ENCODE measurements at places on chromosomes 5 and 9.

- no peak for DNase-seq
These were observed 309.6 kb downstream of the EPB41L4A start for GRCh38 chr5:112109331-112110007.

- no peak for DNase-seq
These were observed 20.9 kb downstream of the ZBED3 start for GRCh38 chr5:77066184-77066583.

DNA sequence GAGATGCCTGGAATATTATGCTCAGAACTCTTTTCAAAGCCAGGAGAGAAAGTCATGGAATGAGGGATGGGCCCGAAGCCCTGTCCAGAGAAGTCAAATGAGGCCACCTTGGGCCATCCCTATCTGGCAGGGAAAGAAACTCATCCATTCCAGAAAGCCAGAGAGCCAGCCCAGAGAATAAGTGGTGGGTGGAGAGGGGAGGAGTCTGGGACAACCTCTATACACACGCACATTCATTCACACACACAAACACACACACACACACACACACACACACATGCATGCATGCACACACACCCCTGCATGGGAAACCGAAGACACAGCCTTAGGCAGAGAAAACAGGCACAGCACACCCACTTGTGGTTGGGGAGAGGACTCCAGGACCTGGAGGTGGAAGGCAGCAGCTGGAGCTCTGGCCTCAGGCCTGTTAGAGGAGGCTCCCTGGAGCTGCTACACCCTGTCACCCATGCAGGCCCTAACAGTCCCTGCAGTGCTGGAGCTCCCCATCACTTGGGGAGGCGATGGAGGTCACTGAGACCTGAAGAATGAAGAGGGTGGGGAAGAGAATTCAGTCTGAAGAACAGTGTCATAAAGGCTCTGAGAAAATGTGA, 38.0 kb downstream of the TGFBI start:
- no peak for DNase-seq

DNA sequence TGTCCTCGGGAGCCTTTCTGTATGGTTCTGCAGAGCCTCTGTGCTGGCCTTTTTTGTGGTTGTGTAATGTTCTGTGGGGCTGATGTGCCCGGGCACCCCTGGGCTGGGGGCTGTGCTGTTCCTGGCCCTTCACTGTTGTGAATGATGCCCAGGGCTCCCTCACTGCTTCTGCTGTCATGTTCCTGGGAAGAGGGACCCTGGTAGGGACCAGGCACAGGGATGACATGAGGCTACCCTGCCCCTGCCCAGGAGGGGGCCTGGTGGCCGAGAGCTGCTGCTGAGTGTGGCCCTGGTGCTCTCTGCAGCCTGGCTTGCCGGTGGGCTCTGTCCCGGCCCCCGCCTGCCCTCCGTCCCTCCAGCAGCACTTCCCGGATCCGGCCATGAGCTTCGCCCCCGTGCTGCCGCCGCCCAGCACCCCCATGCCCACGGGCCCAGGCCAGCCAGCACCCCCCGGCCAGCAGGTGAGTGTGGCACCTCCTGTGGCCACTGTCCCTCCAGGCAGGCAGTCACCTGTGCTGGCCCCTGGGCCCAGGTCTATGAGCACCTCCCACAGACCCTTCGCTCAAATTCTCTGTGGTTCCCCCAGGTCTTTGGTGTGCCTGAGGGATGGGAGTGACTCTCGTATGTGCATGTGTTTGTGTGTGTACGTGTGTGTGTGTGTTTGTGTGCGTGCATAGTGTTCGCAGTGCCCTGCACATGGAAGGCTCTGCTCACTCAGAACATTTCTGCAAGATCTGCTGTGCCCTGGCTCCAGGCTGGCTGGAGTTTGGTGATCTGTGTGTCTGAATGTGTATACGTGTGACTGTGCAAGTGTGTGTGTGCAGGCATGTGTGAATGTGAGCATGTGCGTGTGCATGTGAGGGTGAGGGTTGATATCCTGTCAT, 72.3 kb downstream of the WNK2 start:
- no peak for DNase-seq

GRCh38 chr9:76658510-76659231, 105.6 kb upstream of the PCA3 start:
- DNase-seq: no peak

DNA sequence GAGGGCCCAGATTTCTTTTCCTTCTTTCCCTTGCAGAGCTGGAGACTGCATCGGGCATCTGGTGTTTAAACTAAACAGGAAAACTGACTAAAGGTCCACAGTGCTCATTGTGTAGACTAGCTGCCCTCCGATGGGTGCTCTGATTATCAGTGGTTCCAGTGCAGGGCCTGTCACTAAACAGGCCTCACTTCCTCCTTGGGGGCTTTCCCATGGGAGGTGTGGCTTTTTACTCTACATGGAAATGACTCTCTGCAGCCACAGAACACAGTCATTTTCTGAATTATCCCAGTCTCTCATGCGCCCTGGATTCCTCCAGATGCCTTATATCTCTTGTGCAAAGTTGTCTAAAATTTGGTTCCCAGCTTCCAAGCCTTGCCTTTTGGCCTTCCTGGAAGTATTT, 199.2 kb downstream of the TRIO start:
- DNase-seq: no peak

- no peak for DNase-seq
These were observed 11.0 kb downstream of the ZBTB5 start for GRCh38 chr9:37454238-37454637.

DNA sequence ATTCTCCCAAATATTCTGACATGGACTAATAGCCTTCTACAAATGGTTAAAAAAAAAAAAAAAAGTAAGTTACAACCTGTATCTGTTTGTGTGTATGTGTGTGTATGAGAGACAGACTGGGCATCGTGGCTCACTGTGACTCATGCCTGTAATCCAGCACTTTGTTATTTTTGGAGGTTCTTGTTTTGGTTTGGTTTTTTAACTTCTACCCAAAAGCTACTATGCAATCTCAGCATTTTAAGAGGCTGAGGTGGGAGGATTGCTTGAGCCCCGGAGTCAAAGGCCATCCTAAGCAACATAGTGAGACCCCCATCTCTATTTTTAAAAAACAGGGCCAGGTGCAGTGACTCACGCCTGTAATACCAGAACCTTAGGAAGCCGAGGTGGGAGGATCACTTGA, 17.6 kb upstream of the HAVCR1 start:
- no peak for DNase-seq

DNA sequence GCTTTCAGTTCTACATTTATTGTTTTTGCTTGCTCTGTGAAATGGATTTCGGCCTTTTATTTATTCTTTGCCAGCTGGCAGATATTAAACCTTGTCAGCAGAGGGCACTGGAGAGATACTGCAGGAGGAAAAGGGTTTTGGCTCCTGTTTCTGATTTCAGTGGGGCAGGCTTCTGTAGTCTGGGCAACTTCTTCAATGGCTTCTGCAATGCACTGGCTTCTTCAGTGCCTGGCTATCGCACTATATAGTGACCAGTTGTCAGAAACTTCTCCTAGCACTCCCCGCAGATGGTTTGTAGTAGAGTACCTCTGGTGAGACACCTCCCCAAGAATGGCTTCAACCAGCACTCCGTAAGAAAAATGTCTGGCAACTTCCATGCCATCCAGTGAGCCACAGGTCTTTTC, 3.2 kb upstream of the NFX1 start:
- DNase-seq: peak; percentile 45

DNA sequence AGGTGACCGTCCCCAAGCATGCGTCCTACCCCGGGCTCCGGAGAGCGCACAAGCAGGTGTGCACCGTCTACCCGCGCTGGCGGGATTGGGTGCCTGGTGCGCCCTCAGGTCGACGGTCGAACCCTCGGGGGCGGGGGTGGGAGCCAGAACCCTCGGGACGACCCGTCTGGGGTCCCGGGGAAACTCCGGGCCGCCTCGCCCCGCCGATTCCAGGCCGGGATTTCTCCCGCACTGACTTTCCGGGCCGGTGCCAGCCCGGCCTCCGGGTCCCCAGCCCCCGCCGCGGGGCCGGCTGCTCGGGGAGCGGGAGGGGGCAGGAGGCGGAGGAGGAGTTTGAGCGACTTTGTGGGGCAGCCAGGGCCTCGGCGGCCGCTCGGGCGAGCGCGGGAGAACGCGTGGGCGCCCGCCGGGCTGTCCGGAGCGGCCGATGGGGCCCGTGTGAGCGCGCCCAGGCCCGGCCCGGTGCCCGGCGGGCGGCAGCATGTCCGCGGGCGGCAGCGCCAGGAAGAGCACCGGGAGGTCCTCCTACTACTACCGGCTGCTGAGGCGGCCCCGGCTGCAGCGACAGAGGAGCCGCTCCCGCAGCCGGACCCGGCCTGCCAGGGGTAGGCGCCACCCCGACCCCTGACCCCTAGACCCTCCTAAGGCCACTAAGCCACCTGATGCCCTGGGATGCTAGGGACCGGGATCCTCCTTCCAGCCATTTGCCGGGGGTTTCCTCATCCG, at the start of gene DAB2IP:
TSS of gene DAB2IP (plus strand) at position 340 of the 726 bp plus-strand sequence. CDS start at position 482, 142 bp downstream.
- DNase-seq: no peak

DNA sequence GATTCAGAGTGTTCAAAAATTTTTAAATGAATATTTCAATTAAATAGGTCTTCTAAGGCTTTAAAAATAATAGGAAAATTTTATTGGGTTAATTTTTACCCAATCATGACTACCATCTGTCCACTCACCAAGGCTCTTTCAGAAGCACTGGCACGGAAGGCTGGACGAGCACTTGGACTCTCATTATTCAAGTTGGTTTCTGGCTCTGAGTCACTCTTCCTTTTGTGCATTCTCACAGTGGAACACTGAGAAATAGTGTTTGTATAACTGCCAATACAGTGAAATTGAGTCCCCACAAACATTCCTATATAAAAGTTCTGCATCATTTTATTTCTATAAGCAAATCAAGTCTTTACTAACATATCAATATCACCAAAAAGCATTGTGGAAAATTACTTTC, 1149.0 kb downstream of the EFNA5 start:
- DNase-seq: no peak

GRCh38 chr5:15823398-15823797, 323.4 kb downstream of the FBXL7 start:
- no peak for DNase-seq

DNA sequence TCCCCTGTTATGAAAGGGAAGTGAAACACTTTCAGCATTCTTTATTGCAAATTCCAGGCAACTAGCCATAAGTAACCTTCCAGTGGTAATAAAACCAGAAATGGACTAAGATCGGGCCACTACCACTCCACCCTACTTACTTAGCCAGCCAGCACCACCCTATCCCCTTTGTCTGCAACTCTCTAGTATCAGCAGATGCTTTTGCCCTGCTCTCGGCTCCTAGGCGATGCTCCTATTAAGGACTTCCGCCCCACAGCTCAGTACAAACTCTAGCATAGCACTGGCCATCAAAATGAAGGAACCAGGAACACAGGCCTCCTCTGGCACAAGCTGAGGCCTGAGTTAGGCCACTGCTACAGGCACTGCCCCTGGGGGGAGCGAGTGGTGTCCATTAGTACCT, 81.2 kb downstream of the GLDC start:
- no peak for DNase-seq

DNA sequence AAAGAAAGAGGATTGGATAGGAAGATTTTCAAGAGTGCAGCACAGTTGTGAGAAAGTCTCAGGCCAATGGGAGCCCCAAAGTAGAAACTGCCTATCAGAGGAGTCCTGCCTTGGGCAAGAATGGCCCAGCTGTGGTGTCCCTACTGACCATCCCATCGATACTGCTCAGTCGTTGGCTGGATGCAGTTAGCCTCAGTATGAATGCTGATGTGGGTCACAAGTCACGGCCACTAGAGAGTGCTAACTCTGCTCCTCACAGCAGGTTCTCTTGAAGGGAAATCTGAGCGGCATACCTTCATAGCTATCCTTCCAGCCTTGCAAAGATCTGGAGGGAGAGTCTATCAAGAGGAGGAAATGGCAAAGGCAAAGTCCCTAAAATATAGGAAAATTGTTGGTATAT, 11.6 kb upstream of the CETN3 start:
- no peak for DNase-seq

GRCh38 chr9:136531186-136531903, 14.5 kb downstream of the NOTCH1 start:
- no peak for DNase-seq

DNA sequence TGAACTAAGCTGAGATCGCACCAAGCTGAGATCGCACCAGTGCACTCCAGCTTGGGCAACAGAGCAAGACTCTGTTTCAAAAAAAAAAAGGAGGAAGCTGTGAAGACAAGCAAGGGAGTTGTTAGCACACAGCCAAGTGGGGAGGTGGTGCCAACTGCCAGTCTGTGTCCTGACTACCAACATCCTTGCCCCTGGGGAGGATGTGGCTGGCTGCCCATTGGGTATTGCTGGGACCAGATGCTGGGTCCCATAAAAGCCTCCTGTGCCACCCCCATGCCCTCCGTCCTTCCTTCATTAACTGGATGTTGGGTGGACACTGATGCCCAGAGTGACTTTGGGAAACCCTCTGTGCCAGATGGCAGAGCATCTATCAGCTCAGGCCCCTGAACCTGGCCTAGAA, 157.1 kb upstream of the COL5A1 start:
- DNase-seq: no peak

DNA sequence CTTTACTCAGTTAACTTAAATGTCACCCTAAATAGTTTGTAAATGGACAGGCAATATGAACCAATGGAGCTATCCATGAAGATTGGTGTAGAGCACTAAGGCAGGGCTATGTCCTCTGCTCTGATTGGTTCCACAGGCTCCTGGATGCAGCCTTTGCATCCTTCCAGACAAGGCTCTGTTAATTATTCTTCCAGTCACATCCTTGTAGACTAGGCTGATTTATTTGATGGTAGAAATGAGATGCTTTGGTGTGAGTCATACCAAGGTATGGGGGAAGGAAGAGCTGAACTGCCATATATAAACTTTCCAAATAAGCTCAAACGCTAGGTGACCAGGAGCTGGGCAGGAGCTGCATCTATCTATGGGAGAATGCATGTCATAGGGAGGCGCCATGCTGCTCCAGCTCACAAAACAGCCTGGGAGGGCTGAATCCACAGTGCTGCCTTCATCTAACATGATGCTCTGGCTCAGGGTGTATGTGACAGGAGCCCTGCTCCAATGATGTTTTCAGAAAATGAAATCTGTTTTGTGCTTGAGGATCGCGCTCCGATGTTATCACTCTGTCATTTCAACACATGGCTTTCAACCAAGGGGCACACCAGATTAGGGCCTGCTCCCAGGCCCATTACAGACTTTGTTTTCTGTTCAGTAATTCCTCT, 818.0 kb upstream of the ZNF608 start:
- no peak for DNase-seq

DNA sequence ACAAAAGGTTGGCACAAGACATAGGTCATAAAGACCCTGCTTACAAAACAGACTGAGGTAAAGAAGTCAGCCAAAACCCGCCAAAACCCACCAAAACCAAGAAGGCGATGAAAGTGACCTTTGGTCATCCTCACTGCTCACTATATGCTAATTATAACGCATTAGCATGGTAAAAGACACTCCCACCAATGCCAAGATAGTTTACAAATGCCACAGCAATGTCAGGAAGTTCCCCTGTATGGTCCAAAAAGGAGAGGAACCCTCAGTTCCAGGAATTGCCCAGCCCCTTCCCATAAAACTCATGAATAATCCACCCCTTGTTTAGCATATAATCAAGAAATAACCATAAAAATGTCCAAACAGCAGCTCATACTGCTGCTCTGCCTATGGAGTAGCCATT, 27.7 kb downstream of the MLLT3 start:
- no peak for DNase-seq

GRCh38 chr5:22521521-22521920, 331.6 kb downstream of the CDH12 start:
- DNase-seq: no peak
